Activated T-helper 2 cell treated with anti-CD3 and anti-CD28 coated beads, Interferon-gamma antibody, Interleukin-2, Interleukin-4, amounts not matched to agents 10 μg/mL and 5 μg/mL and 100 μg/mL, durations not matched to agents 14 hours and 24 hours and 36 hours (primary cell): ENCODE measurements at places on chromosomes 1 and 21.

DNA sequence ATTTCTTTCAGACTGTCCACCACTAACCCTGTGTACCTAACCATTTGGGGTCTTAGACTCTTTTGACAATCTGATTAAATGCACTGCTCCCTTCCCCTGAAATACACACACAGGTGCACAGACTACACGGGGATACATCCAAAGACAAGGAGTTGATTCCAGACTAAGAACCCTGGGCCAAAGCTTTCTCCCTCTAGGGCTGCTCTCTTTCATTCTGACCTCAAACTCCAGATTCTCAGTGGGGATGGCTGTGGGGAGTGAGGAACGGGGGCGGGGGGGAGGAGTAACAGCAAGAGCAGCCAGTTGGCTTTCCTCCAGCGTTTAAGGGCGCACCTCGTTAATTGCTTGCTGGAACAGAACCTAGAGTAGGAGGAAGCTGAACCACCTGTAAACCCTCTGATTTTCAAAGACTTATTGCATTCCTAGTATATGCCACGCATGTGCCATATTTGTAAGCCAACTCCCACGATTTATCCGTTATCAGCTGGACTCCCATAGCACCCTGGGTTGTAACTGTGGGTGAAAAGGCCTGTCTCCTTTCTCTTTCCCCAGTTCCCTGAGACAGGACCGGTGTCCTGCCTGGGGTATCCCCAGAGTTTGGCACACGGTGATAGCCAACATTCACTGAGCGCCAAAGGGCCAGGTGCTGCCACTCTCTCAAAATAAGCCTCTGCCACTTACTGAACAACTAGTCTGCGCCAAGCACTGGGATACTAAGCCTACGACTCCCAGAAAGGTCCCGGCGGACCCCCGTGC is 920 bp downstream of the MTHFR start:
- peaks cover 54% of the 10 kb centered on the region for H3K4me1 ChIP-seq
- no peaks in the 10 kb centered on the region for H3K27me3 ChIP-seq
- H3K36me3 ChIP-seq = peaks cover 44% of the 10 kb centered on the region
- DNase-seq = no peak
- peak overlapping the region; percentile 88 for H3K27ac ChIP-seq

GRCh38 chr1:228318823-228319241 is 87.8 kb downstream of the TRIM11 start:
- no peaks in the 10 kb centered on the region for H3K36me3 ChIP-seq
- H3K27me3 ChIP-seq = no peaks in the 10 kb centered on the region
- H3K4me1 ChIP-seq = no peaks in the 10 kb centered on the region
- no peak for DNase-seq
- H3K4me3 ChIP-seq = no peak overlapping the region
- no peak overlapping the region for H3K27ac ChIP-seq

GRCh38 chr1:22727873-22728272 is 17.2 kb downstream of the EPHB2 start:
- no peak overlapping the region for H3K27ac ChIP-seq
- no peaks in the 10 kb centered on the region for H3K36me3 ChIP-seq
- H3K27me3 ChIP-seq = peaks cover 8% of the 10 kb centered on the region

DNA sequence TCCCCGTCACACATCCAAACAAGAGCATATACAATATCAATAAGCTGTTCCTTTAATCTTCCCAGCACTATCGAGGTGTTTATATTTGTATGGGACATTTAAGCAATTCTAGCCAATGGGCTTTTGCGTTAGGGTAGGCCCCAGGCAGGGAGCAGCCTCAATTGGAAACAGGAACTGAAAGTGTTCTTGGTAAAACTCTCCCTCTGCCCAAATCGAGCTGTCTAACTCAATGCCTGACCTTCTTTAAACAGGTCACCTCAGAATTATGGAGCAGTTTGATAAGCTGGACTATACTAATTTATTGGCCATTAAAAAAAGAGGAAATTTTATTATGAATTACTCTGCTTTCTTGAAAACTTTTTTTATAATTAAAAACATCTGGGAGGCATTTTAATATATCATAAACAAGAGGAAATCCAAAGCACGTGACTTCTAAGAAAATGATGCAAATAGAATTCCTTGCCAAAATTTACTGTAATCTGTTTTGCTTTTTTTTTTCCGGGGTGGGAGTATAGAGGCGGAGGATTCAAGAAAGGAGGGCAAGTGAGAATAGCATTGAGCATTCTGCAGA is 498.1 kb downstream of the LMO4 start:
- H3K4me1 ChIP-seq = no peaks in the 10 kb centered on the region
- H3K4me3 ChIP-seq = no peak overlapping the region
- no peaks in the 10 kb centered on the region for H3K36me3 ChIP-seq
- no peaks in the 10 kb centered on the region for H3K27me3 ChIP-seq

DNA sequence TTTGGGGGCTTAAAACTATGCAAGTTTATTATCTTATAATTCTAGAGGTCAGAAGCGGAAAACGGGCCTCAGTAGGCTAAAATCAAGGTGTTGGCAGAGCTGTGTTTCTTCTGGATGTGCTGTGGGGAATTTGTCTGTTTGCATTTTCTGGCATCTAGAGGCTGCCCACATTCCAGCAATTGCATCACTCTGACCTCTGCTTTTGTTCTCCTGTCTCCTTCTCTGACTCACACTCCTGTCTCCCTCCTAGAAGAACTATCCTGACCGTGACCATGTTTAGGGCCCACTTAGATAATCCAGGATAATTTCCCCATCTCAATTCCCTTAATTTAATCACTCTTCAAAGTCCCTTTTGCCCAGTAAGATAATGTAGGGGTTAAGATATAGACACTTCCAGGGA is 127.4 kb upstream of the DEPDC1 start:
- H3K27ac ChIP-seq = no peak overlapping the region
- no peak for DNase-seq
- no peaks in the 10 kb centered on the region for H3K27me3 ChIP-seq
- no peaks in the 10 kb centered on the region for H3K4me1 ChIP-seq
- H3K4me3 ChIP-seq = no peak overlapping the region
- no peaks in the 10 kb centered on the region for H3K36me3 ChIP-seq

DNA sequence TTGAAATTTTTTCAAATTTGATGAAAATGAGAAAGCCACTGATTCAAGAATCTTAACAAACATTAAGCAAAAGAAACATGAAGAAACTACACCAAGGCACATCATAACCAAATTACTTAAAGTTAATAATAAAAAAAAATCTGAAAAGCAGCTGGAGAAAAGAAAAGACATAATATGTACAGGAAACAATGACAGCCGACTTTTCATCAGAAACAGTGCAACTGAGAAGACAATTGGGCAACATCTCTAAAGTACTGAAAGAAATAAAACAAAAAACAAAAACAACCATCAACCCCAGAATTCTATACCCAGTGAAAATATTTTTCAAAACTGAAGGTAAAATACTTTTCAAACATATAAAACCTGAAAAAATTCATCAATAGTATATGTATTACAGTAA is 73.8 kb upstream of the DMRTA2 start:
- no peaks in the 10 kb centered on the region for H3K27me3 ChIP-seq
- H3K4me1 ChIP-seq = peaks cover 2% of the 10 kb centered on the region
- DNase-seq = no peak
- H3K36me3 ChIP-seq = peaks cover 29% of the 10 kb centered on the region

DNA sequence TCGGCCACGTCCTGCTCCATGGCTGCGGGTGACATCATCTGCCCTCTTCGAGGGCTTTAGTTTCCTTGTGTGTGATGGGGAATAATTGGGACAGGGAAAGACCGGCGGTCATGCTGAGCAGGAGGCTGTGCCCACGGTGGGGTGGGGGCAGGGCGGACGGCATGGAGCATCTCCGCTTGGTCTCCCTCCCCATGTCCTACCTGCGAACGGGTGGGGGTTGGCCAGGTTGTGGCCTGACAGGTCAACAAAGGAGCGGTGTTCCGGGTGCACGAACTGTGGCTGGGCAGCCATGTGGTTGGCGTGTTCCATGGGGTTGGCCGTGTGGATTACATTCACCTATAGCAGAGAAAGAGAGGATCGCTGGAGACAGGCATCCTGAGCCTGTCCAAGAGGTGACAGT is 80.0 kb downstream of the PIK3CD start:
- H3K27me3 ChIP-seq = no peaks in the 10 kb centered on the region
- no peak for DNase-seq
- H3K36me3 ChIP-seq = peaks cover 76% of the 10 kb centered on the region
- peak overlapping the region; percentile 75 for H3K27ac ChIP-seq
- H3K4me3 ChIP-seq = no peak overlapping the region

DNA sequence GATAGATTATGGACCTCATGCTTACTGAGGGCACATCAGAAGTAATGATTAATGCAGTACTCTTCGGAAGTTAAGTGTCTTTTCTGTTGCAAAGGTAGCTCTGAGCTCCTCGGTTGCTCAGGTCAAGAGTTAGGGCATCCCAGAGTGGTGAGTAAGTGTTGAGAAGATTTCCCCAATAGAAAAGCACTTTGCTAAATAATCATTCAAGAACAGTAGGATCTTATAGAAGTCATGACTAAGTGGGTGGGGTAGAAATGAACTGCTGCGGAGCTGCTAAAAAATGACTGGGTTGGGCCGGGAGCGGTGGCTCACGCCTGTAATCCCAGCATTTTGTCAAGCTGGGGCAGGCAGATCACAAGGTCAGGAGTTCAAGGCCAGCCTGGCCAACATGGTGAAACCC is 648.6 kb upstream of the CAMK1G start:
- H3K27ac ChIP-seq = no peak overlapping the region
- no peaks in the 10 kb centered on the region for H3K4me1 ChIP-seq
- no peak overlapping the region for H3K4me3 ChIP-seq
- H3K36me3 ChIP-seq = no peaks in the 10 kb centered on the region
- no peaks in the 10 kb centered on the region for H3K27me3 ChIP-seq
- no peak for DNase-seq

DNA sequence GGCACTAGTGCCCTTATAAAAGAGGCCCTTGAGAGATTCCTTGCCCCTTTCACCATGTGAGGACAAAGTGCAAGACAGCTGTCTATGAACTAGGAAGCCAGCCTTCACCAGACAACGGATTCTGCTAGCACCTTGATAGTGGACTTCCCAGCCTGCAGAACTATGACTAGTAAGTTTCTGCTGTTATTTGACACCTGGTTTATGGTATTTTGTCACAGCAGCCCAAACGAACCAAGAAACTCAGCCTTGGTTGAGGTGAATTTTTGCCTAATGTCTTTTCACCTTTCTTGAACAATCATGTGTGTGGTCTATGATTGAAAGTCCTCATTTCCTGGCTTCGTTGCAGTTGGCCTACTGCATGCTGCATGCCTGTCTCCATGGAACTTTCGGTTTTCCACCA is 302.2 kb downstream of the GRIK1 start:
- no peak for DNase-seq
- no peak overlapping the region for H3K4me3 ChIP-seq
- no peaks in the 10 kb centered on the region for H3K36me3 ChIP-seq
- no peaks in the 10 kb centered on the region for H3K4me1 ChIP-seq
- no peaks in the 10 kb centered on the region for H3K27me3 ChIP-seq

DNA sequence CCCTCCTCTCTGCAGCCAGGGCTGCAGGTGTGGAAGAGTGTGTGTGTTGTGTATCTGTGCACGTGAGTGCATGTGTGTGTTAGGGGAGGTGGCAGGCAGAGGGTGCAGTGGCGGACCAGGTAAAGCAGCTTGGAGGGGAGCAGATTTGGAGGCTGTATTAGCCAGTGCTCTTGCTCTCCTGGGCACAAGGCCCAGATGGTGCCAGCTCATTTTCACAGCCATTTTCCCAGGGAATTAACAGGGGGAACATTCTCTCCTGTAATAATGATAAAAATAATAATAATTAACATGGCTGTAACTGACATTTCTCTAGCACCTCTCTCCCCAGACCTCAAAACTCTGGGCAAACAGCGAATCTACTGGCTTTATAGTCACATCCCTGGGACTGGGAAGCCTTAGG is 43.6 kb downstream of the LRRN2 start:
- no peaks in the 10 kb centered on the region for H3K36me3 ChIP-seq
- no peak overlapping the region for H3K27ac ChIP-seq
- H3K4me1 ChIP-seq = no peaks in the 10 kb centered on the region
- no peak overlapping the region for H3K4me3 ChIP-seq
- H3K27me3 ChIP-seq = peaks cover 20% of the 10 kb centered on the region
